CD4-positive, alpha-beta memory T cell (primary cell): ENCODE measurements at places on chromosomes 2 and 18. TPM values are rescaled to one million over a fixed set of nuclear protein-coding genes. Genes with fewer than 3 reads are reported as not detected.

The SLC23A3 gene
- 12.1 TPM for total RNA-seq

The RAMP1 gene
- total RNA-seq = not detected

The PSME4 gene
- 41.7 TPM for total RNA-seq

The CFAP210 gene
- not detected for total RNA-seq

The FAM124B gene
- 0.15 TPM for total RNA-seq

The CMPK2 gene
- total RNA-seq = 4.1 TPM

The CAPN14 gene
- 0.61 TPM for total RNA-seq

The RAB27B gene
- total RNA-seq = 3.1 TPM

The APCDD1 gene
- not detected for total RNA-seq

The RNF152 gene
- 0.20 TPM for total RNA-seq

The AKAIN1 gene
- not detected for total RNA-seq

The MYO5B gene
- total RNA-seq = not detected

The HDAC4 gene
- total RNA-seq = 59.7 TPM

The PLB1 gene
- total RNA-seq = 0.75 TPM

The UGT1A10 gene
- total RNA-seq = not detected

The GULP1 gene
- not detected for total RNA-seq

The WDR75 gene
- total RNA-seq = 60.8 TPM

The DSG2 gene
- total RNA-seq = not detected

The SPR gene
- not detected for total RNA-seq

The EVA1A gene
- not detected for total RNA-seq

The CDKL4 gene
- 0.38 TPM for total RNA-seq

The KLHL41 gene
- 0.25 TPM for total RNA-seq

The CKAP2L gene
- not detected for total RNA-seq

The ACADL gene
- not detected for total RNA-seq

The MC2R gene
- not detected for total RNA-seq

The FZD7 gene
- total RNA-seq = 0.47 TPM

The ELOA2 gene
- total RNA-seq = not detected

The PSMG2 gene
- 62.0 TPM for total RNA-seq

The PKDCC gene
- not detected for total RNA-seq

The SH3RF3 gene
- 2.2 TPM for total RNA-seq

The TOGARAM2 gene
- 2.7 TPM for total RNA-seq

The LYPD6B gene
- not detected for total RNA-seq

The RTKN gene
- not detected for total RNA-seq

The PLEK gene
- 9.1 TPM for total RNA-seq

The CCDC85A gene
- not detected for total RNA-seq

The CAVIN2 gene
- not detected for total RNA-seq

The ESPNL gene
- total RNA-seq = 0.41 TPM

The IL36A gene
- not detected for total RNA-seq

The GYPC gene
- total RNA-seq = 78.5 TPM

The OST4 gene
- 296 TPM for total RNA-seq

The HOXD4 gene
- total RNA-seq = not detected

The FOXI3 gene
- total RNA-seq = not detected
